Stimulated activated CD4-positive, alpha-beta T cell treated with anti-CD3 and anti-CD28 coated beads, TNF-alpha, amount 100 ng/mL, for 4 hours (primary cell): ENCODE measurements at places on chromosomes 6 and 20.

DNA sequence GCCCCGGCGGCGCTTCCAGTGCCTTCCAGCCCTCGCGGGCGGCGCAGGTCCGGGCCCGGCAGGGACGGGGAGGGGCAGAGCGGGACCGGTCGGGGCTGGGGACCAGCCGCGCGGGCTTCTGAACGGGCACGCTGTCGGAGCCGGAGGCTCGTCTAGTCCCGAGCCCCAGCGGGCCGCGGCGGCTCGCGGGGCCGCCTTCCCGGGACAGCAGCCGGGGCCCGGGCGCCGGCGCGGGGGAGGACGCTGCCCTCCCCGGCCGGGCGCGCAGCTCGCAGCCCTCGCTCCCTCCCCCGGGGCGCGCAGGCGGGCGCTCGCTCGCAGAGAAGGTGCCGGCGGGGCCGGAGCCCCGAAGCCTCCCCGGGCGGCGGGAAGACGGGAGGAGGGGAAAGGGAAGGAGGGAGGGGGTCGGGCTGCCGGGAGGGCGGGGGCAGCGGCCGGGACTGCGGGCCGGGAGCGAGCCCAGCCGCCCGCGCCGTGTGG, 696 bp upstream of the SIRPA start:
- DNase-seq, result no peak

GRCh38 chr6:43993881-43994523, 133.2 kb downstream of the MRPL14 start:
- no peak for DNase-seq

DNA sequence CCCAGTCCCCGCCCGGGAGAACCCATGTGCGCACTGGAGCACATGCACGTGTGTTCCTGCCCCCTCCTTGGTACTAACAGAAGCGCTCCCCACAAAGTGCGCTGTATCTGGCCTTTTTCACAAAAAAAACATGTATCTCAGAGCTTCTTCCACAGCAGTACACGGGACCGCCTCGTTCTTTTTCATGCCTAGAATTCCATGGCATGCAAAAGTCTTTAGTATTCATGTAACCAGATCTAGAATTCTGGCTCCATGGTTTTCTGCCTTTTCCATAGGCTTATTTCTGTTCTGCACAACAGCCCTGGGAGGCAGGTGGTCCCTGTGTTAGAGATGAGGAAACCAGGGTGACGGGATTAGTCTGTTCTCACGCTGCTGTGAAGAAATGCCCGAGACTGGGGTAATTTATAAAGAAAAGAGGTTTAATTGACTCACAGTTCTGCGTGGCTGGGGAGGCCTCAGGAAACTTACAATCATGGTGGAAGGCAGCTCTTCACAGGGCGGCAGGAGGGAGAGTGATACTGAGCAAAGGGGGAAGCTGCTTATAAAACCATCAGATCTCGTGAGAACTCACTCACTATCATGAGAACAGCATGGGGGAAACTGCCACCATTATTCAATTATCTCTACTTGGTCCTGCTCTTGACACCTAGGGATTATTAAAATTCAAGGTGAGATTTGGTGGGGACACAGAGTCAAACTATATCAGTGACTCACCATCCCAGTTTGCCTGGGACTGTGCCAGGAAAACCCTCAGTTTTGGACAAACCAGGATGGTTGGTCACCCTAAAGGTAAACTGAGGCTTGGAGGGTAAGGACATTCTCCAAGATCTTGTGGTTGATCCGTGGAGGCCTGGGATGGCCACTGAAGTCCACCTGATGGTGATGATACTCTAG, 41.0 kb downstream of the C20orf203 start:
- no peak for DNase-seq

DNA sequence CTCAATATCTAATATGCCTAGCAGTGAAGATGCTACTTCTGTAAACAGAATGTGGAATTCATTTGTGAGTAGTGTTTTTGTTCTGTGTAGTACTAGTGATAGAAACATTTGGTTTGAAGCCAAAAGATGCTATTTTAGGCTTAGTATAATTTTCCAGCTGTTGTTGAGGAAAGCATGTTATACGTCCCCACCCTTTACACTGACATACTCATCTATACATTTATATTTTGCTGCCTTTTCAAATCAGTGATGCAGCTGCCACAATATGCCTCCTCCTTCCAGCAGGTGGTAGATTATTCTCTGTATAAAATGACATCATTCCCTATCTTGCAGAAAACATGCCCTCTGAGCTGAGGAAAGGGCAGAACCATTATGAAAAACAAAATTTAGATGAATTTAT, 1217.6 kb upstream of the GJE1 start:
- no peak for DNase-seq

- DNase-seq, result no peak
Observed at GRCh38 chr20:823574-823902, 10.0 kb upstream of the FAM110A start.

DNA sequence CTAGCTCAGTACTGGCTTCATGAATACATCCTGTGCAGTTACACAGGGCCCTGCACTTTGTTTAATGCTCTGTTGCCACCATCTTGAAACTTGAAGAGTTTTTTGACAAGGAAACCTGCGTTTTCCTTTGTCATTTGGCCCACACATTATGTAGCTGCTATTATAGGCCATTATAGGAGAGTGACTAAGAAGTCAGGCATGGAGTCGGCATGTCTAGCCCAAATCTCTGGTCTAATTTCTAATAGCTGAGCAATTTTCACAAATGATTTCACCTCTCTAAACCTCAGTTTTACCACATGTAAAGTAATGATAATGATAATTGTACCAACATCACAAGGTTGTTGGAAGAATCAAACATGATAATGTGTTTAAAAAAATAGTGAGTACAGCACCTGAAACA, 67.1 kb upstream of the MYLIP start:
- no peak for DNase-seq

- no peak for DNase-seq
Observed at GRCh38 chr20:12207875-12208274, 290.2 kb downstream of the BTBD3 start.

GRCh38 chr6:57303931-57304681, 13.3 kb upstream of the PRIM2 start:
- no peak for DNase-seq

- no peak for DNase-seq
Observed at GRCh38 chr6:6942831-6943230, 164.9 kb upstream of the RREB1 start.
